Colonic mucosa (tissue), 4 donors: ENCODE measurements at places on chromosomes 16 and 17. TPM values are rescaled to one million over a fixed set of nuclear protein-coding genes. Genes with fewer than 3 reads are reported as not detected.

DNA sequence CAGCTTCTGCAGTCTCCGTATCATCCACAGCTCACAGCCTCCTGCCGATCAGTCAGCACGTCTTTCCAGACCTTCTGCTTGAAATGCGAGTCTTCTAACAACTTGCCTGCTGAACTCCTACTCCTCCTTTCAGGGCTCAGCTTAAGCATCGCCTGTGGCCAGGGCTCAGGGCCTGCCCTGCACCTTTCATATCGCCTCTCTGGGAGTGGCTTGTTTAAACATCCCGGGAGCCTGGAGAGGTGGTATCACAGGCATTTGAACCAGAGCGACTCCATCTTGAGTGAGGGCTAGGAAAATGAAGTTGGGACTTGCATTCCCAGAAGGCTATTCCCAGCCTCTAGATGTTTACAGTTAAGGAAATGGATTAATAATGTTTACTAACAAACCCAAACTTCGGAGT, 13.9 kb upstream of the CYB561 start:
- H3K27me3 ChIP-seq, result no peaks in the 10 kb centered on the region
- no peak for DNase-seq
- H3K4me3 ChIP-seq, result no peak overlapping the region
- no peaks in the 10 kb centered on the region for H3K36me3 ChIP-seq
- no peaks in the 10 kb centered on the region for H3K4me1 ChIP-seq

IL21R gene
- 0.91 TPM for total RNA-seq

GIT1 gene
- total RNA-seq, result 54.9 TPM

AOC3 gene
- total RNA-seq, result 5.3 TPM

- no peaks in the 10 kb centered on the region for H3K4me1 ChIP-seq
- no peaks in the 10 kb centered on the region for H3K27me3 ChIP-seq
- DNase-seq, result no peak
- peak overlapping the region; percentile 95 for H3K27ac ChIP-seq
- no peaks in the 10 kb centered on the region for H3K36me3 ChIP-seq
- H3K4me3 ChIP-seq, result peak overlapping the region; percentile 4
Observed at GRCh38 chr17:10799407-10799806, 4.5 kb downstream of the TMEM238L start.

DNA sequence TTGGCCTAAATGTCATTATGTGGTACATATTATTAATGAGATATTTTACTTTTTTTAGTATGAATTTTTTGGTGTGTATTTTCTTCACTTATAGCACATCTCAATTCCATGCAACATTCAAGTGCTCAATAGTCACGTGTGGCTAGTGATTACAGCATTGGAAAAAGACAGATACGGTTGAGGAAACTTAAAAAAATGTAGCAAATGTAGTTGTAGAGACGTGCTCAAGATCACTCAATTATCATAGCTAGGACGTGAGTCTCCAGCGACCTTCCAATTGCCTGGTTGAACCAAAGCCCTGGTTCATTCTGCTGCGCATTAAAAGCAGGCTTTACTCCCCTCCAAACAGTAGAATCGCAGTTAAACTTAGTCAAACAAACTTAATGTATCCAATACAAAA, 1.2 kb upstream of the LIG3 start:
- H3K4me1 ChIP-seq, result no peaks in the 10 kb centered on the region
- H3K36me3 ChIP-seq, result no peaks in the 10 kb centered on the region
- H3K27me3 ChIP-seq, result no peaks in the 10 kb centered on the region
- H3K4me3 ChIP-seq, result no peak overlapping the region

NDUFAF8 gene
- 58.2 TPM for total RNA-seq

TPSD1 gene
- total RNA-seq, result 0.19 TPM

DNA sequence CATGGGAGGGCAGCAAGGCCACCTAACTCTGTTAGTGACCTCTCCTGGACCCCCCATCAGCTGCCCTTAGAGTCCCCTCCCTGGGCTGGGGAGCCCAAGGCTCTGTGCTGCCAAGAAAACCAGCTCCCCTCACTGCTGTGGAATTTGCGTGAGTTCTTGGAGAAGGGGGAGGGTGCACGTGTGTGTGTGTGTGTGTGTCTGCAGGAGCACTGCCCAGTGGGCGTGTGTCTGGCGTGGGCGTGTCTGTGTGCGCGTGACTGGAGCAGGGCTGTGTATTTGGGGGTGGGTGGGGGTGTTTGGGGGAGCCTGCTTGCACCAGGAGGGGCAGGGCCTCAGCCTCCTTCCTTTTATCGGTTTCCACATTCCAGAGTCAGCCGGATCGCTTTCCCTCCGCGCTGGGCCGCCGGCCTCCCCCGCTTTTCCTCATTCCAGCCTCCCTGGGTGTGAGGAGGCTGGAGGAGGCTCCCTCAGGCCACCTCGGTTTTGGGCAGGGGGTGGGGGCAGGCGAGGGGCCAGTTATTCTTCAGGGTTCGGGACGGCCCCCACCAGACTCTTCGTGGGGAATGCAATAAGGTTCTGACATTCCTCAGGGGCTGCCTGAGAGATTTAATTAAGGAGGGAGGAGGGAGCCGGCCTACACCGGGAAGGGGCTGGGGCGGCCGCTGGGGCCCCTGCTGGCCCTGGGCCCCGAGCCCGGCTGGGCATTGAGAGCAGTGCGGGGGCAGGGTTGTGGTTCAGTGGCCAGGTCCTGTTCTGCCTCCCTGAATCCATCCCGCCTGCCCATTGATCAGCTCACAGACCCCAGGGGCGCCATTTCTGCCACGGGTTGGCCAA, 2.5 kb downstream of the VASN start:
- H3K4me1 ChIP-seq, result peaks cover 3% of the 10 kb centered on the region
- no peaks in the 10 kb centered on the region for H3K27me3 ChIP-seq

- no peak for DNase-seq
- H3K27ac ChIP-seq, result no peak overlapping the region
Observed at GRCh38 chr17:83104577-83105505, 25.4 kb downstream of the METRNL start.

GRCh38 chr17:40175928-40176753, 1.1 kb upstream of the RAPGEFL1 start:
- DNase-seq, result peak; percentile 90
- no peaks in the 10 kb centered on the region for H3K27me3 ChIP-seq

GCSH gene
- total RNA-seq, result 9.4 TPM

IKZF3 gene
- total RNA-seq, result 2.0 TPM

- H3K4me1 ChIP-seq, result no peaks in the 10 kb centered on the region
- DNase-seq, result no peak
- H3K27me3 ChIP-seq, result no peaks in the 10 kb centered on the region
- no peaks in the 10 kb centered on the region for H3K36me3 ChIP-seq
- H3K27ac ChIP-seq, result no peak overlapping the region
Observed at GRCh38 chr16:80285104-80285503, 255.7 kb upstream of the DYNLRB2 start.

- no peak overlapping the region for H3K4me3 ChIP-seq
- DNase-seq, result peak; percentile 93
- no peaks in the 10 kb centered on the region for H3K27me3 ChIP-seq
Observed at GRCh38 chr16:27179500-27180072, 23.7 kb upstream of the KDM8 start.

DNA sequence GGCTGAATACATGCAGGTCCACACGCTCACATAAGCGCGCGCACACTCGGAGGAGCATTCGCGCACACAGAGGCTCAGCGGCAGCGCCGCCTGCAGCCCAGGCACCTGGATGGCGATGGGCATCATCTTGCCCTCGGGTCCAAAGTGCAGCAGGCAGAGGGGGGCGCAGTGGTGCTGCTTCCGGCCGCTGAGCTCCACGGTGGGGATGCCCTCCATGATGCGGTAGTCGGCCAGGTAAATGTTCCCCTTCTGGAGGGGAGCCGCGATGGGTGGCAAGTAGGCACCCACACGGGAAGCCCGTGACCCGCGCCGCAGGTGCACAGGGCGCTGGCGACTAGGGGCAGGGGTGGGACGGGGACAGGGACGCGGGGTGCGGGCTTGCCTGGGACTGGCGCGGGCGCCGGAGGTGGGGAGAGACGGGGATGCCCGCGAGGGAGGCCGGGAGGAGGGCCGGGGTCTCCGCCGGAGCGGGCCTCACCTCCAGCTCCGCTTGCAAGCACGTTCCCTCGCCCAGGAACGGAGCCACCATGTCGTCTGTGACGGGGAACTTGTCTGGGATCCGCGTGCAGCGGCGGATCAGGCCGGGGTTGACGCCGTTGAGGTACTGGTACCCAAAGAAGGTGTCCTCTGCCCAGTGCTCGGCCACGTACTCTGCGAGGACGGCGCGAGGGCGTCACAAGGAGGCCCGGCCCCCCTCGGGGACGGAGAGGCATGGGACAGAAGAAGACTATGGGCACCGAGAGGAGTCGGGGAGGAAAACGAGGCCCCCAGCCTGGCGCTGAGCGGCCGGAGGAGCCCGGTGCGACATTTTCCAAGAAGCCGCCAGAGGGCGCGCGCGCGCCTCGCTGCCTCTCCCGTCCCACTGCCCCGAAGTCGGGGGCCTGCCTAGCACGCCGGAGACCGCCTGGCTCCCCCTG, 8.0 kb downstream of the ALOX12B start:
- DNase-seq, result peak; percentile 84
- H3K27ac ChIP-seq, result no peak overlapping the region
- no peaks in the 10 kb centered on the region for H3K36me3 ChIP-seq
- peaks cover 6% of the 10 kb centered on the region for H3K4me1 ChIP-seq

- H3K36me3 ChIP-seq, result no peaks in the 10 kb centered on the region
- H3K4me1 ChIP-seq, result no peaks in the 10 kb centered on the region
- H3K27ac ChIP-seq, result no peak overlapping the region
- H3K4me3 ChIP-seq, result no peak overlapping the region
Observed at GRCh38 chr17:70355185-70355584, 185.9 kb downstream of the KCNJ2 start.

GRCh38 chr17:42340691-42341127, 47.5 kb downstream of the STAT3 start:
- no peak for DNase-seq
- no peaks in the 10 kb centered on the region for H3K27me3 ChIP-seq
- H3K36me3 ChIP-seq, result peaks cover 33% of the 10 kb centered on the region
- H3K4me3 ChIP-seq, result no peak overlapping the region

- no peaks in the 10 kb centered on the region for H3K36me3 ChIP-seq
- no peak for DNase-seq
- H3K27me3 ChIP-seq, result no peaks in the 10 kb centered on the region
- no peak overlapping the region for H3K4me3 ChIP-seq
- no peaks in the 10 kb centered on the region for H3K4me1 ChIP-seq
Observed at GRCh38 chr17:31048142-31048541, 46.6 kb upstream of the NF1 start.

METRN gene
- 23.3 TPM for total RNA-seq

TLK2 gene
- 39.0 TPM for total RNA-seq

NACA2 gene
- 0.32 TPM for total RNA-seq

SMIM5 gene
- total RNA-seq, result 5.1 TPM

DNA sequence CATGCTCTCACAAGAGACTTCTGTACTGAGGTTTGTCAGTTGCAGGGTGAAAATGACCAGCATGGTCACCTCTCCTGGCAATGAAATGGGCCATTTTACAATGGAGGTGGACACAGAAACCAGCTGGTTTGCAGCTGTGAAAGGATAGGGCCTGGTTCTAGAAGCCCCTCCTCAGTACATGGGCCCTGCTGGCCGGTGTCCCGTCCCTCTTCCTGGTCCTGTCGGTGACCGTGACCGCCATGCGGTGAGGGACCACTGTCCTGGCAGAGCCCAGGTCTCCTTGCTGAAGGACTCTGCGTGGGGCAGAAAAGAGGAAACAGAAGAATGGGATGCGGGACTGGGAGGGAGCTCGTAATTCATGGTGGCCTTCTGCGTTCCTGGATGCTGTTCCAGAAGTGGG, 76.0 kb upstream of the ZNF423 start:
- no peak overlapping the region for H3K27ac ChIP-seq
- no peak for DNase-seq
- no peaks in the 10 kb centered on the region for H3K27me3 ChIP-seq
- H3K36me3 ChIP-seq, result no peaks in the 10 kb centered on the region

- no peaks in the 10 kb centered on the region for H3K27me3 ChIP-seq
- H3K4me1 ChIP-seq, result no peaks in the 10 kb centered on the region
- no peak overlapping the region for H3K4me3 ChIP-seq
- no peak for DNase-seq
Observed at GRCh38 chr16:3832668-3833067, 47.8 kb downstream of the CREBBP start.

HES7 gene
- not detected for total RNA-seq

ZSCAN10 gene
- total RNA-seq, result not detected

KRT33B gene
- not detected for total RNA-seq

RAMP2 gene
- total RNA-seq, result 8.4 TPM

- no peak for DNase-seq
- H3K36me3 ChIP-seq, result no peaks in the 10 kb centered on the region
- no peak overlapping the region for H3K27ac ChIP-seq
- H3K27me3 ChIP-seq, result no peaks in the 10 kb centered on the region
- H3K4me1 ChIP-seq, result no peaks in the 10 kb centered on the region
Observed at GRCh38 chr16:55283812-55284717, 39.9 kb upstream of the IRX6 start.

GRCh38 chr17:7477392-7478275, 1.8 kb downstream of the ZBTB4 start:
- H3K4me3 ChIP-seq, result peak overlapping the region; percentile 93
- no peaks in the 10 kb centered on the region for H3K36me3 ChIP-seq
- peaks cover 4% of the 10 kb centered on the region for H3K4me1 ChIP-seq

SEC14L5 gene
- 1.8 TPM for total RNA-seq

- no peak overlapping the region for H3K27ac ChIP-seq
- DNase-seq, result no peak
- no peaks in the 10 kb centered on the region for H3K27me3 ChIP-seq
- no peaks in the 10 kb centered on the region for H3K36me3 ChIP-seq
- H3K4me3 ChIP-seq, result no peak overlapping the region
Observed at GRCh38 chr16:35197656-35198055, 1738.2 kb downstream of the TP53TG3F start.

ABCC1 gene
- total RNA-seq, result 22.0 TPM

DNA sequence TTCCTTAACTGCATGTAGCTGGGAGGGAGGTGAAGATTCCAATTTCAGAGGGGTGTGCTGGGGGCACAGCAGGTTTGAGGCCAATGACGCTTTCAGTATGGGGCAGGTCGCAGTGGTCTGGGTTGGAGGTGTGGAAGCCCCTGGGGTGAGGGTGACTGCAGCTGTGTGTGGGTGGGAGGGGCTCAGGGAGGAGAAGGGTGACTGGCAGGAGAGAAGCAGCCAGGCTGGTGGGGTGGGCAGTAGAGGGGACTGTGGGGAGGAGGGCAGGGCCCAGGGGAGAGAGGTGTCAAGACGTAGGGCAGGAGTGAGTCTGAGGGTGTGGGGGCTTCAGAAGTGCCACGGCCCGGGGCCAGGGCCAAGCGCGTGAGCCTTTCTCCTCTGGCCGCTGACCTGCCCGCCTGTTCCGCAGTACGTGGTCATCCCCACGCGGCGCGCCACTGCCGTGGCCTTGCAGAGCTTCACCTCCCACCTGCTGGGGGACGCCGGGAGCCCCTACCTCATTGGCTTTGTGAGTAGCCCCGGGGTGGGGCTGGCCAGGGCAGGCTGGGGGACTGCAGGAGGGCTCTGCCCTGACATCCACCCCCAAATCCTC, 19.4 kb downstream of the MYBBP1A start:
- H3K27ac ChIP-seq, result no peak overlapping the region
- no peaks in the 10 kb centered on the region for H3K27me3 ChIP-seq
- DNase-seq, result no peak
